ENCODE measurements at places on chromosomes 3 and 15. TPM values are rescaled to one million over a fixed set of nuclear protein-coding genes. Genes with fewer than 3 reads are reported as not detected.
A peak's percentile ranks its signal among the peaks of the same experiment; 100 is the strongest.

GRCh38 chr3:50260942-50261441 is 8.0 kb upstream of the SEMA3B start:
- no peaks in the 10 kb centered on the region for H3K36me3 ChIP-seq
- no peak for DNase-seq
- peaks cover 7% of the 10 kb centered on the region for H3K4me1 ChIP-seq
- H3K4me3 ChIP-seq = no peak overlapping the region
- H3K27me3 ChIP-seq = no peaks in the 10 kb centered on the region

DNA sequence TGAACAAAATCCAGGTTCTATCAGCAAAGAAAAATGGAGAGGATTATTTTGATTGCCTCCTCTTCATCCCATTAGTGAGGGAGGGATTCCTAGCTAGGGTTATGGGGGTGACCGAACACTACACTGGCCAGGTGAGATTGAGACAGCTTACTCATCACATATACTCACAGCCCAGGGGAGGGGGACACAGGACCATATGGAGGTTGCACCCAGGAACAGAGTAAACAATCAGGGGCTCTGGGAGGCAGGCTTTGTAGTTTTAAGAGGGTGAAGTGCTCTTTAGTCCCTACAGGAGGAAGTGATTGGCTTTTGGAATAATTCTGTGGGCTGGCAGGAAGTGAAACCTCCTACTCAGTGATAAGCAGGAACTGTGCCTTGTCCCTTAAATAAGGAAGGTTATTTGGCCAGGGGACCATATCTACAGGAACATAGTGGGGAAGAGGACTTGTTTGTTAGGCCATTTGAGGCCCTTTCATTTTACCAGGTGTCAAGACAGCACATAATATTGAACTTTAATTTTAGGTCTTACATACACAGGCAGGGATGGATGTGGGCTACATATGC is 17.5 kb upstream of the KCTD6 start:
- peaks cover 2% of the 10 kb centered on the region for H3K36me3 ChIP-seq
- peaks cover 15% of the 10 kb centered on the region for H3K4me1 ChIP-seq
- peak overlapping the region; percentile 21 for H3K27ac ChIP-seq
- H3K4me3 ChIP-seq = no peak overlapping the region
- no peaks in the 10 kb centered on the region for H3K27me3 ChIP-seq

DNA sequence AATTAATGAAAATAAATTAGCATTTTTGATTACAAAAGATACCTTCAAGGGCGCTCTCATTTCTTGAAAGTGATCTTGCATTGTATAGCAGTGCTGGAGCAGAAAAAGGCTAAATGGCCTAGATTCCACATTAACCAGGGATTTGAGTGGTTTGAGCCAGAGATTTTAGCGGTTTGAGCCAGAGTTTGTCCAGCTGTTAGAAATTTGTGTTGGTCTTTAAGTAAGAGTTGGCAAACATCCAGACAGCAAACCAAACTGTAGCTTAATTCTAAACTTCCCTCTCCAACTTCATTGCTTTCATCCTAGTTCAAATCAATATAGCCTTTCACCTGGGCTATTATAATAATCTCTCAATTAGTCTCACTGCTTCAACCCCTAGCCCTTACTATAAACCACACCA is 351.7 kb downstream of the IGSF11 start:
- no peaks in the 10 kb centered on the region for H3K27me3 ChIP-seq
- H3K4me3 ChIP-seq = no peak overlapping the region
- DNase-seq = no peak
- no peak overlapping the region for H3K27ac ChIP-seq

GRCh38 chr3:103167850-103168249 is 733.0 kb downstream of the ZPLD1 start:
- H3K4me1 ChIP-seq = no peaks in the 10 kb centered on the region
- no peaks in the 10 kb centered on the region for H3K36me3 ChIP-seq
- no peak overlapping the region for H3K4me3 ChIP-seq
- no peak overlapping the region for H3K27ac ChIP-seq

GRCh38 chr3:127698286-127698685 is 25.5 kb downstream of the ABTB1 start:
- no peak overlapping the region for H3K4me3 ChIP-seq
- DNase-seq = no peak
- H3K4me1 ChIP-seq = peaks cover 2% of the 10 kb centered on the region

GRCh38 chr15:69532856-69533255 is 80.2 kb downstream of the RPLP1 start:
- H3K4me1 ChIP-seq = peaks cover 2% of the 10 kb centered on the region
- DNase-seq = no peak
- H3K27ac ChIP-seq = no peak overlapping the region
- peaks cover 39% of the 10 kb centered on the region for H3K27me3 ChIP-seq
- H3K4me3 ChIP-seq = no peak overlapping the region

GRCh38 chr3:187458921-187459320 is 90.7 kb downstream of the RTP4 start:
- DNase-seq = no peak
- no peak overlapping the region for H3K27ac ChIP-seq
- no peak overlapping the region for H3K4me3 ChIP-seq
- peaks cover 80% of the 10 kb centered on the region for H3K27me3 ChIP-seq

- peaks cover 7% of the 10 kb centered on the region for H3K4me1 ChIP-seq
- peak overlapping the region; percentile 81 for H3K27ac ChIP-seq
- peaks cover 7% of the 10 kb centered on the region for H3K36me3 ChIP-seq
- no peak for DNase-seq
- H3K27me3 ChIP-seq = no peaks in the 10 kb centered on the region
Observed at GRCh38 chr15:73231661-73232419, 136.9 kb downstream of the HCN4 start.

DNA sequence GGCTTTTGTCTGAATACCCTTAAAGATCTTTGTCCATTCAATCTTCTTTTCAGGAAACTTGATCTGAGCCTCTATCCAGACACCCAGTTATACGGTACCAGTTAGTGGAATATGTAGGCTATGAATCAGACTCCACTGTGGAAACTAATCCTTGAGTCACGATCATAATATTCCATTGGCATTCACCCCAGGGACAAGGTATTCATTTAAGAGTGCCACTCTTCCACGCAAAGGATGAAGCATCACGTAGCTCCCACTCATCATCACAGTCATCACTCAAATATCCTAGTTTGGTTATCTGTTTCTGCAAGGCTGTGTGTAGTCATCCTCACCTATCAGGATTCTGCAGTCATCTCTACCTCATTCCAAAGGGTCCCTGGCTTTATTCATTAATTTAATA is 85.6 kb downstream of the NEDD4 start:
- no peaks in the 10 kb centered on the region for H3K27me3 ChIP-seq
- no peaks in the 10 kb centered on the region for H3K4me1 ChIP-seq
- peaks cover 5% of the 10 kb centered on the region for H3K36me3 ChIP-seq
- DNase-seq = no peak

DNA sequence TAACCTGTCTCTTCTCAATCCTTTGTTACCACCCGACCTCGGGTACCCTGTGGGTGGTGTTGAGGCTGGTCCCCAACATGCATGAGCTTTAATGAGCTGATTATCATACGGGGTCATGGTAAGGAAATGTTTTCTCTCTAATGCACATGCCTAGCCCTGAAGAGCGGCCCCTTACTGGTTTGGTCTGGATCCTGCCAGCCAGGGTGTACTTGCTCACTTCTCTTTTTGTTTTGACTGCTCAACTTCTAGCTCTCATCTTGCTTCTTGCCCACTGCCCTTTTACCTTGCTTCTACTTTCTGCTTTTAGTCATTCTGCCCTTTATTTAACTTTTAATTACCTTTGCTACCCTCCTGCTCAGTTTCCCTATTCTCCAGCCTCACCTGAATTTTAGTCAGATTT is 44.3 kb upstream of the ACAD9 start:
- DNase-seq = no peak
- peaks cover 7% of the 10 kb centered on the region for H3K4me1 ChIP-seq
- H3K4me3 ChIP-seq = no peak overlapping the region
- no peaks in the 10 kb centered on the region for H3K36me3 ChIP-seq

- peaks cover 6% of the 10 kb centered on the region for H3K36me3 ChIP-seq
- peak overlapping the region; percentile 86 for H3K4me3 ChIP-seq
- no peak overlapping the region for H3K27ac ChIP-seq
- H3K27me3 ChIP-seq = peaks cover 55% of the 10 kb centered on the region
Observed at GRCh38 chr15:88704791-88705768, 66.3 kb downstream of the ISG20 start.

GRCh38 chr3:89452066-89452465 is 344.6 kb downstream of the EPHA3 start:
- H3K4me1 ChIP-seq = no peaks in the 10 kb centered on the region
- H3K36me3 ChIP-seq = no peaks in the 10 kb centered on the region
- DNase-seq = no peak
- no peaks in the 10 kb centered on the region for H3K27me3 ChIP-seq

HRG gene
- not detected for total RNA-seq

C3orf49 gene
- not detected for total RNA-seq

ZKSCAN7 gene
- total RNA-seq = 0.81 TPM

ALPK3 gene
- 0.78 TPM for total RNA-seq

Data from T-helper 17 cell (primary cell).